NCI-H345 (cell line): ENCODE measurements at places on chromosomes 11 and 22.

DNA sequence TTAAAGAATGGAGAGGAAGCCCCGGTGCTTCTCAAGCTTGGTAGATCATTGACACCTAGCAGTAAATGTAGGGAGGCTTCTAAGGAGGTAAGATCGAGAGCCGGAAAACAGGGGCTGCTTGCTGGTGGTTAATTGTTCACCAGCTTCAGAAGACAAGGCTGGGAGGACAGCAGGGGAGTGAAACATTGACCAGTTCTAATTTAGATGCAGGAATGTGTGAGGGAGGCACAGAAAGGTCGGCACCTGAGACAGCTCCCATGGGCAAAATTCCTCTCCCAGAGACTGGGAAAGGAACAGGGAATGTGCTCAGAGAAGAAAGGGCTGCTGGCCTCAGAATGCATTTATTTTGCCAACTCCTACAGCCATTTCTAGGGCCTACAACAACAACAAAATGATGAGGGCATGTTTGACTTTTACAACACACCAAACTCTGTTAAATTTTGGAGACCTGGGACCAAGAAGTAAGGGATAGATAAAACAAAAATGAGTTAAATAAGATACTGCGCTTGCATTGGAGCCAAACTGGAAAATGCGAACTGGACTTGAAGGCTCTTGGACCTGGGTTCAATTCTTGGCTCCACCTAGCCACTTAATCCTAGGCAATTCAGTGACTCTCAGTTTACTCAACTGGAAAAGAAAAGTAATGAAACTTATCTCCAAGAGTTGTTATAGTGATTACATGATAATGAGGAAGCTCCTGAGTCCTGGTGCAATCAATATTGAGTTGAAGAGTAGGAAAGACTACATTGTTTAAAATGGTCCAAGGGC is 31.0 kb downstream of the FZD4 start:
- DNase-seq: no peak

DNA sequence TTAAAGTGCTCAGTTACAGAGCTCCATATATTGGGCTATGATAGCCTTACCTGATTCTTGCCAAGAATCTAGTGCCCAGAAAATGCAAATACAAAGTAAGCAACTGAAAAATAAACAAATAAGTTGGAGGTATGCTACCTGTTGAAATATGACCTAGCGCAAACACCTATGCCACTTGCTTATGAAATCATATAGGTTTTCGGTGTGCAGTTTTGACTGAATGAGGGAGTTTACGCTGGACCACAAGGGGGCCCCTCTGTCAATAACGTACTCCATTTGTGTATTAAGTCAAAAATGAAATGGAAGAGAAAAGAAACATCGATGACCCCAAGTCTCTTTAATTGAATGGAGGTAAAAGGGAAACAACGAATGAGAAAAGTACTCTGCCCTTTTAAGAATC is 84.9 kb upstream of the TRIM77 start:
- DNase-seq: no peak

- DNase-seq: peak; percentile 72
Measured at GRCh38 chr11:73271936-73272679, at the start of gene P2RY6. P2RY6 (plus strand) TSS chr11:73272338; CDS start chr11:73296519, 24,181 bp downstream.

DNA sequence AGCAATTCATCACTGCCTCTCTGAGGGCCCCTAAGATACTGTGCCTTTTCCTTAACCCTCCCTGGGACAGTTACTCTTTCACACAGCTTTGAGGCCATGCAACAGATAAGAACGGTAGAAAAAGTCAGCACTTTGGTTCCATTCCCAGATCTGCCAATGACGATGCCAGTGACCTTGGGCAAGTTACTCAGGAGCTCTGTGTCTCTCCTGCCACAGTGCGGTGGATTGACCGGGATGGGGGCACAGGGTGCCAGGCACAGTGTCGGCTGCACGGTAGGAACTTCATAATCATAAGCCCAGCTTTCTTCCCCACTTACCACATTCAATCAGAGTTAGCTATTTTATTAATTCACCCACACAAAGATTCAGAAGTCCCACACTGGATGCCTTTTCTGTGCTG is 1041.8 kb downstream of the TBC1D22A start:
- DNase-seq: no peak

DNA sequence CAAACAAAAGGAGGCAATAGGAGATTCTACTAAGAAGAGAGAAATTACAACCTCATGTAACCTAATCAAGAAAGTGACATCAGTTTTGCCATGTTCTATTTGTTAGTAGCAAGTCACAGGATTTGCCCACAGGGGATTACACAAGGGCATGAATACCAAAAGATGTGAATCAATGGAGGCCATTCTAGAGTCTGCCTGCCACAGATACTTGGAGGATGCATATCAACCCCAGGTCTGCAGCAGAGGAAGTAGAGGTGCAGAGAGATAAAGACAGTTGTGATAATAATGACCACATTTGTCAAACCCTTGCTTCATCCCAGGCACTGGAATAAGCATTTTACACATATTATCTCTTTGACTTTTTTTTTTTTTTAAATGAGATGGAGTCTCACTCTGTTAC is 2.4 kb upstream of the ASCC2 start:
- DNase-seq: no peak

GRCh38 chr11:75320046-75320618 is 31.3 kb downstream of the ARRB1 start:
- no peak for DNase-seq

- no peak for DNase-seq
Measured at GRCh38 chr11:30984442-30984816, 385.1 kb downstream of the DCDC1 start.

DNA sequence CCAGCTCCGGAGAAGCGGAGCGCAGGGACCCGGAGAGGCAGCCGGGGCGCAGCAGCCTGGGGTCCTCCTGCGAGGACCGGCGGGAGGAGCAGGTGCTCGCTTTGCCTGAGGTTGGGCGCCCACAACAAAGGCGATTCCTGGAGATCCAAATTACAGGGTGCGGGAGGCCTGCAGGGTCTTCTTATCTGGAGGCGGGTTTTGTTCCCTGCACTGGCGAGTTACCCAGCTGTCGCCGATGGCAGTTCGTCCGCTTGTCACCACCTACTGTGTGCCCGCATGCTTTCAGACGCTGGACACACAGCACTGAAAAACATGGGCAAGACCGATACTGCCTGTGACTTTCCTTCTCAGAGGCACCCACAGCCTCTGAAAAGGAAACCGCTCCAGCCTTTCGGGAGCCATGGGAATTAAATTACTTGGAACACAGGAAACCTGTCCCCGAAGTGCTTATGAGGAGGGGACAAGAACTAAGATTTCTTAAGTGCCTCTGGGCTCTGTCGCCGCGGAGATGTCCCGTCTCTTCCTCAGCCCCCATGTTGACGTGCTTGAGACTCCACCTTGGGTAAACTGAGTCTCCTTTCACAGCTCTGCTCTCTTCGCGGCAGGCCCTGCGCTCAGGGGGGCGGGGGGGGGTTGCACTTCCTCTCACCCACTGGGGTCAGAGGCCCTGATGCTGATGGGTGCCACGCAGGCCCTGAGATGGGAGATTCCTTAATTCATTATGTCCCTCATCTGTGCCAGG is 1.3 kb upstream of the ZFTA start:
- peak; percentile 52 for DNase-seq

DNA sequence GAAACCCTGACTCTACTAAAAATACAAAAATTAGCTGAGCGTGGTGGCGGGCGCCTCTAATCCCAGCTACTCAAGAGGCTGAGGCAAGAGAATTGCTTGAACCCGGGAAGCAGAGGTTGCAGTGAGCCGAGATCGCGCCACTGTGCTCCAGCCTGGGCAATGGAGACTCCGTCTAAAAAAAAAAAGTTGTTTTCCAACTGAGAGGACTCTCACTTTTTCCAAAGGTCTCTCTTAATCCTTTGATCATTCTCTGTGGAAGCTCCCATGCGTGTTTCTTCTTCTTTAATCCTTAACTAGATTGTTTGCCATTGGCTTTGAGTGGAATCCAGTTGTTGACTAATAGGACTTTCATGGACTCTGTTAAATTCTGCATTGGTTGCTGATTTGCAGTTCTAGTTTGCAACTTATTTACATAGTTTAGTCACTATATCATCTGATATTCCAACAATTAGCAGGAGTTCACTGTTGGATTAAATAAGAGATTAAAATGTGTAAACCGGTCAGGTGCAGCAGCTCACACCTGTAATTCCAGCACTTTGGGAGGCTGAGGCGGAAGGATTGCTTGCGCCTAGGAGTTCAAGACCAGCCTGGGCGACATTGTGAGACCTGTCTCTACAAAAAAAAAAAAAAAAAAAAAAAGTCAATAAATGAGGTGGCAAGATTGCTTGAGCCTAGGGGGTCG is 79.7 kb downstream of the C22orf31 start:
- no peak for DNase-seq

GRCh38 chr22:43288807-43289420 is 54.3 kb downstream of the SCUBE1 start:
- no peak for DNase-seq
